T-helper 2 cell (primary cell): ENCODE measurements at places on chromosomes 7 and 10.

DNA sequence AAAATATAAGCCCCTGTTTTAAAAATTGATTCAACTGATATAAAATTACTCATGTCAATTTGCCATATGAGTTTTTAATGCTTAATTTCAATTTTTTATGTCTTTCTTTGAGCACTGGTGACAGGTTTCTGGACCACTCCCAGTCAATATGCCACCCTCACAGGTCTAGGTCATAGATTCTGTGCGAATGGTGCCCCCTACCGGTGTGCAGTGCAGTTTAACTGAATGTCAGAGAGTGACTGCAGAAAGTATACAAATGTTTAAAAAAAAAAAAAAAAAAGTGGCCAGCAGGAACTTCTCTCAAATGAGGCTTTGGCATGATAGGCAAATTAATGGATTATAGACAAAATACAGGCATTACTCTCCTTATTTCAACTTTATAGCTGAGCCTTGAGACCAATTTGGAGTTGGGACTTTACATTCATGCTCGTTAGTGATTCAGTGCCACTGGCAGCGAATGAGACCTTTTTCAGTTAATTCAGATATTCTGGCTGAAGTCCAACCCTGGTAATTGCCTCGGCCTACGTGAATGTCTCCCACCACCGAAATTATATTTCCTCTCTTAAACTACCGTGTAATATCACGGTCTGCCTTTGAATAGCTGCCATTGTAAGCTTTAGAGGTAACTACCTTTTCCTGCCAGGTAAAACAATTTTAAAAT, 427.6 kb downstream of the PHTF2 start:
- DNase-seq: peak; percentile 3

- DNase-seq: no peak
These were observed 78.3 kb downstream of the SNX10 start for GRCh38 chr7:26370011-26370410.

DNA sequence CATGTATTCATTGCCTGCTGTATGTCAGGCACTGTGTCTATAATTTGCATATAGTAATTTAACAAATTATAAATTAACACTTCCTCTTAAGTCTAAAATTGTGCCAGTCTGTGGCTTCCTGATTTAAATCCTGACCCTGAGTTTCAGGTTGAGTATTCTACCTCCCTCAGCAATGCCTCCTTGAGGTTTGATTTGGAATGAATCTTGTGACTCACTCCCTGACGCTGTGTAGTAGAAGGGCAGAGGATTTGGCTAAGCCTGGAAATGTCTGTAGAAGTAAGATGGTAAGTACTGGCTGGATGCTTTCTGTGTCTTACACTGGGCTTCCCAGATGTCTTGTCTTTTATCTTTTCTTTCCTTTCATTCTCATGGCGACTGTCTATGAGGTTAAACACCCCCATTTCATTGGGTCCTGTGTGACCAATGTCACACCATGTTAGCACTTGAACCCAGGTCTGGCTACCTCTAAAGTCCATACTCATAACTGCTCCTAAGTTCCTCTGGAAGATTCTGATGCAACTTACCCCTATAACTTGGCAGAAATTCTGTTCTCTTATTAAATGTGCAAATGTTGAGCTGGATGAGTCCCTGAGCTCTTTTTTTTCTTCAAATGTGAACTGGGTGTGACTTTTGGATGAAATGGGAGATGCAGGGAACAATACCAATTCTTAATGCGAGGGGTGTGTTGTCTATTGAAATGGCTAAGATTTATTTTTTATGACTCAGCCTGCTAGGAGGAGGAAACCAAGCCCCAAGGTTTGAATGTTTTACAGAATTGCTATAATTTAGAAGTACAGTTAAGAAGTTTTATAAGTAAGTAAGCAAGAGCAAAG, 48.5 kb downstream of the PLCE1 start:
- no peak for DNase-seq

GRCh38 chr7:137853053-137853452, 6.3 kb upstream of the DGKI start:
- no peak for DNase-seq

GRCh38 chr10:3995302-3996210, 210.5 kb upstream of the KLF6 start:
- no peak for DNase-seq

DNA sequence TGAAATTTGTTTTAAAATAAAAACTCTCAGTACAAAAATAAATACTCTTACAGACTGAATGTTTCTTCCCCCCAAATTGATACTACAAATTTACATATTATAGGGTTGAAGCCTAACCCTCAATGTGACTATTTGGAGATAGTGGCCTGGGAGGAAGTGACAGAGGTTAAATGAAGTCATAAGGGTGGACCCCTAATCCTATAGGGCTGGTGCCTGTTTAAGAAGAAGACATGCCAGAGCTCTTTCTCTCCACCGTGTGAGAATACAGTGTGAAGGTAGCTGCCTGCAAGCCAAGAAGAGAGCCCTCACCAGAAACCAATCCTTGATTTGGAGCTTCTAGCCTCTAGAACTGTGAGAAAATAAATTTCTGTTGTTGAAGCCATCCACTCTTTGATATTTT, 67.6 kb downstream of the MCU start:
- no peak for DNase-seq

DNA sequence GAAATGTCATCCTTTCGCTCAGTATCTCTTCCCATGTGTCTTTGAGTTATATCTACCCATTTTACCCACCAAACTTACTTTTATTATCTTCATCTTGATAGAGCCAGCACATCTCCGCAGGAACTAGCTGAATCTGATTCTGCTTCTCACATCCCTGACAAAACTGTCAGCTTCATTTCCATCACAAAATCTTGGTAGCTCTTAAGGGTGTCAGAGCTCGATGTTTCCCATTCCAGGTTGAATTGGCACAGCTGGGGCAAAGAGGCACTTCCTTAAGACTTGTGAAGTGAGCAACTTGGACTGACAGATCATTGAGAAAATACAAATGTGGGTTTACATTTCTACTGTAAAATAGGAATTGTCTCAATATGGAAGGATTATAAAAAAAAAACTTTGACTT, 434.5 kb downstream of the SUGCT start:
- no peak for DNase-seq

GRCh38 chr7:134276951-134277350, 39.8 kb downstream of the SLC35B4 start:
- no peak for DNase-seq

DNA sequence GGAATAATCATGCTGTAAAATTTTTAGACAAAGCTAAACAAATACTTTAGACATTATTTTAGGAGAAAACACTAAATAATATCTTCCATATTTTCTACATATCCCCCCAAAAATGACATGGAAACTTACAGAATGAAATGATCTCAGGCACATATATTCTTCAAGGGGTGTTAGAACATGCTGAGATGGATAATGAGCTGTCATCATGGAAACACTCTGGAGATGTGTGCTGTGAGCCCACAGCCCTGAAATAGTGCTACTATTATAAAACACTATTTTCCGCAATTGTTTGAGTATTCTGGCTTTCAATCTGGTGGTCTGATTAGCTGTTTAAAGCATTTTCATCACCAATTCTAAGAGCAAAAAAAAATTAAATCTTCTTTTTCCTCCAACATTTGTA, 385.7 kb downstream of the PHTF2 start:
- DNase-seq: no peak

- no peak for DNase-seq
These were observed 294.9 kb downstream of the IPMK start for GRCh38 chr10:57972783-57973182.

- DNase-seq: no peak
These were observed 27.5 kb downstream of the NOD1 start for GRCh38 chr7:30450983-30451497.

- DNase-seq: no peak
These were observed 4.3 kb downstream of the SLC29A3 start for GRCh38 chr10:71323407-71323806.

GRCh38 chr7:75584354-75584753, 92.2 kb downstream of the SPDYE5 start:
- no peak for DNase-seq

- no peak for DNase-seq
These were observed 50.3 kb upstream of the SLC29A3 start for GRCh38 chr10:71268758-71269157.

DNA sequence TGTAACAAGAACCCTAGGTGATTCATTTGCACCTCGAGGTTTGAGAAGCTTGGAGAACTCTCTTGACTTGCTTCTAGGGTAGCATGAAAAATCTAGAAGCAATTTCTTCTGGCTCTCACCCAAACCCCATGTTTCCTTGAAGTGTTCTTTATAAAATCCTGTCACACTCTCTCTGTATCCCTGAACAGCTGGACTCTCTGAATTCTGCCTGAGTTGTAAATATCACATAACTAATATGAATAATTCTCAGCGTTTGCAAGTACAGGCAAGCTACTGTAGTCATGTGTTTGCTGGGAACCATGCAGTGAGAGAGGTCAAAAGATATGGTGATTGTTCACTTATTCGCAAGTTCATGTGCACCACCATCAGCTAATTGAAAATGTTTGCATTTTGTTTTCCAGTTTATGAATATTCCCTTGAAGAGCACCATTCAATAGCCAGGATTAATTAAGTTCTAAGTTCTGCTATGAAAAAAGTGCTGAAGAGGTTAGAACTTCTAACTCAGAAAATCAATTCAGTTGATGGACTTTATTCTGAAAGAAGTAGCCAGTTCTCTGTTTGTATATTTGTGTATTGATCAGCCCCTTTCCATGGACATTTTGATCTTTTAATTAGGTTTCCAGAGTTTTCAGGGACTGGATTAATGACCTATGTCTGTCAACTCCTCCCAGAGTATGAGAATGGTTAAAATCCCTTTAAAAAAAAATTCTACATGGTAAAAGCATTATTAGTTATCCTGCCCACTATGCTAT, 243.0 kb downstream of the PLXDC2 start:
- no peak for DNase-seq

DNA sequence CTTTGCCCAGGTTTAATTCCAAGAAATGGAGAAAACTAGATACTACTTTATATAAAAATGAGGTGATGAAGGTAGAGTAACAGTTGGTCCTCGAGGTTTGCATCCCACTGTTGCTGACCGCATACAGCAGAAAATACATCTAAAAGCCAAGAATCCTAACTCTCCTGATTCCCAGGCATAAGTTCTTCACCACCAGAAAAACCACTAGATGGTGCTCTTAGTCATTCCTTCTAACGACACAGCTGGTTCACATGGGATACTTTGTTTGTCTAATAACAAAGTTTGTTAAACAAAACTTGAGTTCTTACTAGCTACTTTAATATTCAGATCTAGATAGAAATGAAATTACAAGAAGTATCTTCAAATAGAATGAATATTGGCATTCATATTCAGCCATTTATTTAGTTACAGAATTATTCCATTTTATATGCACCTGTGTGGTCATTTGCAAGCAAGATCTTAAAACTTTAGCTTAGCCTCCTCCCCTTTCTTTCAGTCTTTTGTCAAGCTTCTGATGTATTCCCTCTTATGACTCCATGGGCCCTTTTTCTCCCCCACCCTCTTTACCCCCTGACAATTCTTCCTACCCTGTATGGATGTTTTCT, 54.1 kb upstream of the CYP26C1 start:
- DNase-seq: peak; percentile 9

GRCh38 chr7:55567571-55567970, 4.7 kb downstream of the VOPP1 start:
- DNase-seq: no peak

DNA sequence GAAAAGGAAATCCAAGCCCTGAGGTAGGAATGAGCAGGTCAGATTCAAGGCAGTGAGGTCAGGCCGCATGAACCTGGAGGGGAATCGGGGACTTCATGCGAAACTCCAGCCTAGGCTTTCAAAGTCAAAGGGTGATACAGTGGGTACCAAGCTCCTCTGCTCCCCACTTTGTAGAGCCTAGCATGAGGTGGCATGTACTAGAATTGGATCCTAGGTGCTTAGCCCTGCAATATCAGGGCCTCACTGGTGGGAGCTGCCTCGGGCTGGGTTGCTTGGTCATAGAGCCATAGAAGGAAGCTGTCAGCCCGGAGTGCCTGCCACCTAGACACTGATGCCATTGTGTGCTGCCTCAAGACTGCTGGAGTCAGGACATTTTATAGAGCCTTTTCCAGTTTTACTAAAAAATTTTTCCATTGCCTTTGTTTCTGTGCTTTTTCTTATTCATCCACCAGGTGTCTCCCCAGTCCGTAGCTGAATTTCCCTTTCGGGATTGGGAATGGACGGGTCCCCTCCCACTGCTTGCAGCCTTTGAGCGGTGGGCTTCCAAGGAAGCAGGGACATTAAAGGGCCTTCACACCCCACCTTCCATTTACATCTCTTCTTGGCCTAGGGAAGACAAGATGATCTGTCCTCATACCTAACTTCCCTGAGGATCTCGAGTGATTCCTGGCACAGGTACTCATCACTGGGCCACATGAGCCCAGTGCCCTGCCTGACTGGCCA, 5.5 kb upstream of the LZTS2 start:
- no peak for DNase-seq

- no peak for DNase-seq
These were observed 10.7 kb downstream of the TSPAN14 start for GRCh38 chr10:80464557-80465450.

DNA sequence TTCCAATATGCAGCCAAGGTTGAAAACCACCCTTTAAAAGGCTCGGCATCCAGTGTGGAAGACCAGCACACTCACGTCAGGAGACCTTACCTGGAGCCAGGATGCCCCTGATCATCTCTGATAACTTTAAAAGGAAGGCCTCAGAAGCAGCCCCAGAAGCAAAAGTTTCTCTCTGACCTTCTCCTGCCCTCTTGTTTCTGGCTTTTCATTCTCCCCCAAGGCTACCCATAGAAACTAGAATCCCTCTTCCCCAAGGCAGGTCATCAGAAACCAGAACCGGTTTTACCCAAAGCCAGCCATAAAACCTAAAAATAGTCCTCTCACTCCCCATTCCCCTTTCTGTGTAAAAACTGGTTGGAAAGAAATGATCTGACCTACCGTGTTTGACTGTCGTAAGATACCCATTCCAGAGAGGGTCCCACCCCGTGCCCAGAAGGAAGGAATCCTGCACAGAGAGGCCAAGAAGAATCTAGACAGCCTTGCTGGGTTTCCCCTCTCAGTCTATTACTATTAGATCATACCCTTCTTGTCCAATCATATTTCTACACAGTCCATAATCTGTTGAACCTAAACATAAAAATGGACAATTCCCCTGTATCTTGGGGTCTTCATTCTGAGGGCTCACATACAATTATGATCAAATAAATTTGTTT, 17.5 kb upstream of the TSPAN14 start:
- no peak for DNase-seq

DNA sequence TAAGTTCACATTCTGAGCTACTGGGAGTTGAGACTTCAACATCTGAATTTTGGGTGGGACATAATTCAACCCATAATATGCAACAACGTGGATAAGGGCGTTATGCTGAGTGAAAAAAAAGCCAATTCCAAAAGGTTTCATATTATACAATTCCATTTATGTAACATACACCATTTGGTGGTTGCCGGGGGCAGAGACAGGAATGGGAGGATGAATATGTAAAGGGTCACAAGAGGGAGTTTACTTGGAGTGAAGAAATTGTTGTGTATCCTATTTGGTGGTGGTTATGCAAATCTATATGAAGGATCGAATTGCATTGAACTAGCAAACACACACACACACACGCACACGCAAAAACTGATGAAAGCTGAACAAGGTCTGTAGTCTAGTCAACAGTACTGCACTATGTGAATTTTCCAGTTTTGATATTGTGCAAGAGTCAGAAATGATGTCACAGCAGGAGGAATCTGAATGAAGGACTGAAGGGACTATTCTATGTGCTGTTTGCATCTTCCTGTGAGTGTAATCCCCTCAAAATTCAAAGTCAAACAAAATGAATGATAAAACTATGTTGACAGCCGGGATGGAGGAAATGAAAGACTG, 249.2 kb upstream of the HABP2 start:
- no peak for DNase-seq

- no peak for DNase-seq
These were observed 794.0 kb upstream of the C7orf33 start for GRCh38 chr7:147796581-147796980.
